HEK293T (cell line): ENCODE measurements at places on chromosomes 7 and 10.

DNA sequence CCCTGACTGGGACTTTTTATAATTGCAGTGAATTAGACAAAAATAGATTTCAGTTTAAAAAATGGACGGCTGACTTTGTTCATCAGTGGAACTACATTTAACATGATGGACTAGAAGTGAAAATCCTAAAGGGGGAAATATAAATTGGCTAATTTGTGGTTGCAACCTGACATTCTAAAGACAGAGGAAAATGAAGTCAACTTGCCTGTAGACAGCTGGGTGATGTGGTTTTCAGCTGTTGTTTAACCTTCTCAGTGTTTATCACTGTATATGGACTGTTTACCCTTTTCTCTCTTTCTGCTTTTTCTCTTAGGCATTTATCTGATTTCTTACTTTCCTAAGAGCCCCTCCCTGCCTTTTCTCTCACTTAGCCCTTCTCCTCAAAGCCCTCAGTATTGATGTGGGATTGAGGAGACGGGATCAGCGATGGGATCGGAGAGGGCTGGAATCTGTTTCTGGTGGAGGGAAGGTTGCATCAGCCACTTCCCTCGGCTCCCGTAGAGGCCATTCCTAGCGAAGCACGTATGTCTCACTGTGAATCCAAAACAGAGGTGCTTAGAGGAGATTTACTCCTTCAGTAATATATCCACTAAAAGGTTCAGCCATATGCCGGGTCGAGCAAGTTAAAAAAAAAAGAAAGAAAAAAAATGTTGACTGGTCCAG lies 109.0 kb upstream of the KLF6 start:
- no peak for DNase-seq

- DNase-seq: no peak
Measured at GRCh38 chr7:82932516-82932915, 230.2 kb downstream of the PCLO start.

DNA sequence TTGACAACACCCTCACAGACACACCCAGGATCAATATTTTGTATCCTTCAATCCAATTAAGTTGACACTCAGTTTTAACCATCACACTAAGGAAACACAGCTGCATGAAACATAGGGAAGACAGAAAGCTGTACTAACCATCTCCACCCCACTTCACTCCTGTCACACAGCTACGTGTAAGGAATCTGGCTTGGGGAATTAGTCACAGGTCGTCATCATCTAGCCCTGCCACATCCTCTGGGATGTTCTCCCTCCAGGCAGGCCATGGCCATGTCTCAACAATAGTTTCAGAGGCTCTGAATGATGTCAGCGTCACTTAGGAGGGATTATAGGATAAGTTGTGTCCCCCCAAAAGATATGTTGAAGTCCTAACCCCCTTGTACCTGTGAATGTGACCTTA lies 10.8 kb upstream of the SEMA3C start:
- DNase-seq: no peak

GRCh38 chr7:120070201-120070600 lies 202.8 kb upstream of the KCND2 start:
- no peak for DNase-seq

- no peak for DNase-seq
Measured at GRCh38 chr10:31744025-31744424, 184.6 kb downstream of the ARHGAP12 start.

- DNase-seq: no peak
Measured at GRCh38 chr7:54354436-54354835, 187.7 kb upstream of the VSTM2A start.

- no peak for DNase-seq
Measured at GRCh38 chr10:82144153-82144552, 269.2 kb downstream of the NRG3 start.

DNA sequence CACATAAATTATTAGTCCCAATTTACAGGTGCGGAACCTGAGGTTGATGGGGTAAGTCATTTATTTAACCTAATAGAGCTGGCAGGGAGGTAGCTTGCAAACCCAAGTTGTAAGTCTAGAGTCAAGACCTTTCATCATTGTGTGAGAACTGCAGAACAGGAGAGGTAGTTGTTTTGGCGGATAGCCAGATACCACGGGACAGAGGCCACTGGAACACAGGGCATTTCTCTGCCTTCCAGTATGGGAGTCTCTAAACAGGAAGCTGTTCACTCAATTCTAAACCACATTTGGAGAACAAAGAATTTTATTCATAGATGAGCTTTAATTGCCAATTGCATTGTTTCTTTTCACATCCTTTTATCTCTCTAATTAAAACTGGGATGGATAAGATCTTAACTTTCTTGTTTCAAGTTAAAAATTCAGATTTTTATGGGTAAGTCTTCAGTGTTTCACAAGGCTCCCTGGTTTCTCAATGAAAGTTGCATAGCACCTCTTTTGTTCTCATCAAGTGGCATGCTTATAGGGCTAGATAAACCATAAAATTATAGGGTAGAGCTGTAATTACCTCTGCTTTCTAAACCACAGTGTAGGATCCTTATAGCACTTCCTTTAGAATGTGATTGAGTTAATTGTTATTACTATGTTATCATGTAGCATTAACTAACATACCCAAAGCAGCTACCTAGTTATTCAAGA lies 489.0 kb downstream of the GATA3 start:
- DNase-seq: peak; percentile 16

DNA sequence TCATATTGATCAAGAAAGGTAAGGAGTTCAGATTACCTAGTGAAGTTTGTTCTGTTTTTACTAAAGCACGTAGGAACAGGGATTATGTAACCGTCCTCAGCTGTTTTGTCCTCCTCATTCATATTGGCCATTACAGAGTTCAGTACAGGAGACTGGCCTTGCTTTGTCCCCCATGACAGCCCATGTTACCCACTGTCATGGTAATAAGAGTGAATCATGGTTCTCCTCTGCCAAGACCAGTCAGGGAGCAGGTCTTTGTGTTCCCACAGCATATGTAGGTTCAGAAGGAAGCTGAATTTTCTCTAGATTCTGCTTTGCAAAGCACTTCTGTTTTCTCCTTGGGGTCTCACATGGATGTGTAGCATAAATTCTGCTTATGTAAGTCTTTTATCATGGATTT lies 106.2 kb upstream of the GPR141 start:
- DNase-seq: no peak

DNA sequence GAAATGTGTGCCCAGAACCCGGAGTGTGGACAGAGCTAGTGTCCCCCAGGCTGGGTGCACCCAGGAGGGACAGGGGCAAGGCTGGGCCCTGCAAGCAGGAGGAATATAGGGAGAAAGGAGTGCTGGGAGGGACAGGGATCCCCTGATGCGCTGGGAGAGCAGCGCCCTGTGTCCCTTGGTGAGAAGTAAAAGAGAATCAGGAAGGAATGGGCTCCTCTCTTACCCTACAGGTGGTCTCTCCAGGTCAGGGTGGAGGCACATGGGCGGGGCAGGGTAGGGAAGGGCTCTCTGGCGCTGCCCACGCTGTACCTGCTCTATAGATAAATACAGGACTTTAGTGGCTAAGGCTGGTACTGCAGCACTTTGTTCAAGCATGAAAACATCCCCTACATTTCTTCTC lies 753.8 kb downstream of the GRID1 start:
- DNase-seq: no peak

- DNase-seq: no peak
Measured at GRCh38 chr10:79353000-79353406, 5.7 kb downstream of the PPIF start.

DNA sequence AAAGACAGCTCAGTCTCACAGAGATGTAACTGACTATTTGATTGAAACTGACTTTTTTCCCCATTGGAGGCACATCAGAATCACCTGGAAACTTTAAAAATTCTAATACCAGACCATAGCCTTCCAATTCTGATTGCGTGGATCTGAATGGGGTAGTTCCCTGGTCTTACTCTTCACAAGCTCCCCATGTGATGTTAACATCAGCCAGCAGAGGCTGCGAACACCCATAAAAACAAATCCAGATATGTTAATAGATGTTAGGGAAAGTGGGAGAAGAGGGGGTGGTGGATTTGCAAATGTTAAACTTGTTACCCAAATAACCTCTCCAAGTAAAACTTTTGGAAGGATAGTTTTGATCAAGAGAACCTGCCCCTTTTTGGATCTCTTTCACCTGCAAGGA lies 1133.4 kb downstream of the CNTNAP2 start:
- no peak for DNase-seq

- DNase-seq: no peak
Measured at GRCh38 chr10:110208614-110209453, 1.4 kb downstream of the MXI1 start.

DNA sequence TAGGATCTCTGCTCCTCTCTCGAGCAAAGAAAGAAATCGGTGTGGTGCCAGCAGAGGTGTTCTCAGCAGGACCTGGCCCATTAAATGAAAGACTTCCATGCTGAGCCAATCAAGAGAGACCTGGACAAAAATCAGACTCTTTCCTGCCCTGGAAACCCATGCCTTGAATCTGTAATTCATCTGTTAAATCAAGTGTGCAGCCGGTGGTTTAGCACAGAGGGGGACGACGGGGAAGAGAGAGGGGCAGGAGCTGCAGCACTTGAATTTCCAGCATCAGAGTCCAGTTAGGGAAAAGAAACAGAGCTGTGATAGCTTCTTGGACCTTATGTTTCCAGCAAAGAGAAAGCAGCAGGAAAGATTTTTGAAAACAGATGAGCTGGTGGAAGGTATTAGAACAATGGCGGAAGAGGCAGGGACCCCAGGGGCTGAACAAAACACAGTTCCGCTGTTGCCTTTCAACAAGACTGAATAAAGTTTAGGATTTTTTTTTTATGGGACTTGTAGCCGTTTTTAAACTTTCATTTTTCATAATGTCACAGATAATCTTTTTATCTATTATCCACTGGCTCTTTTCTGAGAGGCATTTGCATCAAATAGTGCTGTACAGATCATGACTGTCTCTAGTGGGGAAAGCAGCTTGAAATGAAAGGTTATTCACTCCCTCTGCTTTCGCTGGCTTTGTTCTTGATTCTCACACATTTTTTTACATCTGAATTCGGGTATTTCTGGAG lies 543.6 kb upstream of the GALNT17 start:
- no peak for DNase-seq

GRCh38 chr7:35430547-35431153 lies 176.8 kb upstream of the TBX20 start:
- DNase-seq: peak; percentile 50

GRCh38 chr7:134696261-134696660 lies 49.6 kb downstream of the BPGM start:
- no peak for DNase-seq

DNA sequence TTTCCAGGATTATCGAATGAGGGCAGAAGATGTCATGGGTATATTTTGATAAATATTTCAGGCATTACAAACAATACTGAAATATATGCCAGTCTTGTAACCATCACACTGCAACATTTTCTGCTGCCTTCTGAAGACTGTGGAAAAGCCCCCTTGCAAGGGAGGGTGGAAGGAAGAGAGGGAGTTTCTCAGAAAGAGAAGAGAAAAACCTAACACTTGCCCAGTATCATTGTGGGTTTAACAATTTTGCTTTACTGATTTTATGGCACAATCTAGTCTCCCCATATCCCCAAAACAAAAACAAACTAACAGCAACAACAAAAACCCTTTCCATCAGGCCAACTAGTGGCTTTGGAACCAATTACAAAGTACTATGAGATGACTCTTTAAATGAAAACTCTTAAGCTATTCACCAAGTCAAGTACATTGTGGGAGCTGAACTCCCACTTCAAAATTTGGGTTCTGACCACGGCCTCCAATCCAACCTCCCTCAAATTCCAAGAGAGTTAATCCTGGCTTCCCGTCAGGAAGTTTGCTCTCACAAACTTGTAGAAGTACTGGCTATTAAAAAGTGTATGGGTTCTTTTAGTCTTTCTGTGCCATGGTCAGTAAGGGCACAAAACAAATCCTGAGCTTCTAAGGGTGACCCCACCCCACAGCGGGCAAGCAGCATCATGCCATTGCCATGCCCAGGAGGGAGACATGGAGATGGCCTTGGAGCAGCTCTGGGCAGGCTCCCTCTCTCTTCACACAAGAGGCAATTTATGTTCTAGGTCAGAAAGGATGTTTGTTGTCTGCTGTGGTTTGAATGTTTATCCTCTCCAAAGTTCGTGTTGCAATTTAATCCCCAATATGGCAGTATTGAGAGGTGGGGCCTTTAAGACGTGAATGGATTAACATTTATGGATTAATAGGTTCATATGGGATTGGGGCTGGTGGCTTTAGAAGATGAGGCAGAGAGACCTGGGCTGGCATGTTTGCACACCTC lies 96.3 kb downstream of the JAZF1 start:
- no peak for DNase-seq

- no peak for DNase-seq
Measured at GRCh38 chr10:55233505-55233904, 432.5 kb upstream of the PCDH15 start.

DNA sequence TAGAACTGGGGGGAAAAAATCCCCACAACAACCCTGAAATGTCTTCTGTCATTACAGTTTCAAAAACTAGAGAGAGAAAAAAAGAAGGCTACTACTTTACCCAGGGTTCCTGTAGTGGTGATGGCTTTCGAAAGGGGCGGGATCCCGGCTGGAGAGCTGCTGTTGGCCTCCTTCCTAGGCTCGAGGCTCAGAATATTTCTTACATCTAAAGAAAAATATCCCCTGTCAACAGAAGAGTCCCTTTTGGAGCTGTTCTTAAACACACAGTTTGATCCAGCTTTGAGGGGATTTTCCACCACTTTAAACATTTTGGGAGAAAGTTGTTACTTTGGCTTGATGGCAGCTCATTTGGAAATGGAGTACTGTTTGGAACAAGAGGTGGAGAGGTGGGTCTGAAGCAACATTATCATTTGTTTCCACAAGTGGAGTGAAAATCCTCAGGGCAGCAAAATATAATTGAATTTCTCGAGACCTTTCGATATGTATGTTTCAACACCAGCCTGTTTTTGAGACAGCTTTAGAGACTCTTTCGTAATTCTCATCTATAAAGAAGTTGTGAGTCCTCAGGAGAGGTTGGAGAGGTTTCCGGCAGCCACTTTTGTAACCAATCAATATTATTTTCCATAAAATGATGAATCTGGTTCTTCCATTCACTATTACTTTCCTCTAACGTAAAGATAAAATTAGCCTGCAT lies 5.1 kb downstream of the HOXA13 start:
- no peak for DNase-seq

DNA sequence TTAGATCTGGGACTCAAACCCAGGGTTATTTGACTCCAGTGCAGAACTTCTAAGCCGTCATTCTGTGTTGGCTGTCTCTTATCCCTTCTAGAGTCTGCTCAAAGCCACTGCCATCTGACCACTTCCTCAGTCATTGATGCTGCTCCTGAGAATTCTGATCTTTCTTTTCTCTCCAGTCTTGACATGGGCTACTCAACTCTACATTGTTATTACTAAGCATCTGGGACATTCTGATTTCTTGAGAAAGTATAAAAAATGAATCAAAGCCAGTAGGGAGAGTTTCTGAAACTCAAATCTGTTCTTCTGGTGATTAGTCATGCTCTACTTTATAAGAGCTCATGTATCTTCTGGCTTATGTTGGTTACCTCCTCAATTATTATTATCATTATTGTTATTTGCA lies 48.7 kb downstream of the ANK3 start:
- DNase-seq: no peak

- DNase-seq: no peak
Measured at GRCh38 chr10:73099141-73099540, 2.5 kb upstream of the P4HA1 start.

GRCh38 chr10:127552446-127552845 lies 3.3 kb downstream of the NPS start:
- no peak for DNase-seq

GRCh38 chr10:75658036-75658435 lies 226.6 kb downstream of the LRMDA start:
- DNase-seq: no peak
